Lung microvascular endothelial cell (primary cell): ENCODE measurements at places on chromosomes 3 and 15. TPM values are rescaled to one million over a fixed set of nuclear protein-coding genes. Genes with fewer than 3 reads are reported as not detected.

DNA sequence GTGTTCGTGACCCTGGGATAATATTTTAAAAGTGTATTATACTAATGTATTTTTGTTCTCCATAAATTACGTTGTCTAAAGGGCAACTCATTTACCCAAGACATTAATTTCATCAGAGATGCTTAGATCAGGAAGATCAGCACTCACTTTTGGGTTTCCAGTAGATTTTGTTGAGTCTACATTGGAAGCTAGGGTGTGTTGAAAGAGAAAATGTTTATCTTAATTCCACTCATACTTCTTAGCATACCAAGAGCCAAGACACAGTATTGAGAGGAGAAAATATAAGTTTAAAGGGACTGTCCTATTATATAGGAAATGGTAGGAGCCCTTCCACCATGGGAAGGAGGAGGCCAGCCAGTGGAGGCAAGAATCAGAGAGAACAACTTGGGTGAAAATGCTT is 412.9 kb upstream of the RGMA start:
- no peak for DNase-seq

- DNase-seq = no peak
Measured at GRCh38 chr3:11086856-11087255, 67.4 kb upstream of the HRH1 start.

DNA sequence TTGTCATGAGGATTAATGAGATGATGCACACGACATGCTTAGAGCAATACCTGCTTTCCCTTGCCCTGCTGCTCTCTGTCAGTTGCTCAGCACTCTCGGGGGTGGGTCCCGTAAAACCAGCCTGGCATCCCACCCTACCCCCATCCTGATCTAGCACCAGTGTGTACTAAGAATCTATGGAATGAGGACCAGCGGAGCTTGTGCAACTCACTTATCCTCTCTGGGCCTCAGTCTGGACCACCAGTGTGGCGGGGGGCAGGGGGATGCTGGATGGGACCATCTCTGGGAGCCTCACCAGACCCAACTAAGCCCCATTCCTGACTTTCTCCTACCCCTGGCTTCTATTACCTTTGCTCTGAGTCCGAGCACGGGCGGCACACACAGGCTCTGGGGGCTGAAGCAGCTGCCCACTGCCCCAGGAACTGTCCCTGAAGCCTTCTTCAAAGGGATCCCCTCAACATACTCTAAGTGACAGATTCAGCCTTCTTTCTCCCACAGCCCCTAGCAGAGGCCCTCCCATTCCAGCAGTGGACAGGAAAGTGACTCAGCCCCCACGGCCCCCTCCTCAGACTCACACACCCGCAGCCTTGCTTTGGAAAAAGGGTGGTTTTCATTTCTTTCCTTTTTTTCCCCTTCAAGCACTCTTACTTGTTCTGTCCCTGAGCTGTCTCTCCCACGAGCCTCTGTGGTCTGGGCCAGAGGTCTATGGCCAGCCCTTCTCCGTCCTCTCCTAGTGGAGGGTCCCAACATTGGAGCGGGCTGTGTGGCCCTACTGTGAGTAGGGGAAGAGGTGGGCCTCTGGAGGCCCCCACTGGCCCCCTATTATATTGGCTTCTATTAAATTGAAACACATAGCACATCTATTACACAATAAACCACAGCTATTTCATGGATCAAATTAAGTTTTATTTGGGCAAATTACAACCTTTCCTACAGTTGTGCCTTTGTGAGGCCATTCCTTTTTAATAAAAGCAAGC is 100.3 kb downstream of the SMAD6 start:
- DNase-seq = peak; percentile 17

GRCh38 chr3:196321162-196321561 is 3.1 kb upstream of the DYNLT2B start:
- no peak for DNase-seq

GRCh38 chr3:85846940-85847339 is 888.2 kb downstream of the CADM2 start:
- DNase-seq = no peak

GRCh38 chr15:99592145-99592791 is 26.5 kb downstream of the MEF2A start:
- DNase-seq = peak; percentile 60

DNA sequence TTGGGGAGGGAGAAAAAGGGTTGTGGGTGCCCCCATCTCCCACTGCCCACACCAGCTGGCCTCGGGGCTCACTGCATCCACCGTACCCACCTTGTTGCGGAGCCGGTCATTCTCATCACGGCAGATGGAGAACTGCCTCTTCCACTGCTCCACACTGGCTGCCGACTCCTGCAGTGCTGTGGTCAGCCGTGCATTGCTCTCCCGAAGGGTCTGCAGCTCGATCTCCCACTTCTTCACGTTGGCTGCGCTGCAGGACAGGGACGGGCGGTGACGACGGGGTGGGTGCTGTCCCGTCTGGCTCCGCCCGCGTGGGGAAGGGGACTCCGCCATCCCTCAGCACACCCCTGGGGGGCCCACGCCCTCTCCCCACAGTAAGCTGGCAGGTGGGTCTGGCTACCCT is 45.1 kb downstream of the WHAMM start:
- DNase-seq = no peak

DNA sequence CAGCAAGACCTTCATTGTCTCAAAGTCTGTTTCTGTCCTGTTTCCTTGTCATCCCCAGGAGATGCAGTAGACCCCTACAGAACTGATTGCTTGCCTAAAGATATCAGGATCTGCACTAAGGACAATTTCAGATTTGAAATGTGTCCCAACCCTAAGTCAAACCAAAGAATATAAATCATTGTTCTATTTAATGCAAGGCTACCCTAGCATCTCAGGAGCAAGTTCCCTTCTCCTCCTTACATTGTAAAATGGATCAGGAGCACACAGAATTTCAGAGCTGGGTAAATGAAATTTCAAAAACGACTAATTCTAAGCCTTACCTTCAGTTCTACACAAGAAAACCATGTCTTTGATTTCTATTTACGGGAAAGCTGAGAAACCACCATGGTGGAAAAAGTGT is 360.9 kb upstream of the KCNH8 start:
- no peak for DNase-seq

- DNase-seq = no peak
Measured at GRCh38 chr3:30355622-30356021, 250.8 kb upstream of the TGFBR2 start.

GRCh38 chr3:17154221-17154620 is 269.5 kb downstream of the PLCL2 start:
- DNase-seq = no peak

Gene ANKDD1A
- total RNA-seq = 3.0 and 3.7 TPM in 2 replicates

Gene NLGN1
- total RNA-seq = 0.20 and 0.65 TPM in 2 replicates

Gene RTP3
- not detected in 2 replicates for total RNA-seq

Gene LRRC31
- total RNA-seq = not detected in 2 replicates

Gene MSL2
- total RNA-seq = 6.5 and 8.9 TPM in 2 replicates

Gene MINAR1
- 0.44 and 0.60 TPM in 2 replicates for total RNA-seq

Gene SLC22A14
- not detected in 2 replicates for total RNA-seq

Gene DCLK3
- not detected in 2 replicates for total RNA-seq
